ENCODE measurements at places on chromosomes 13 and 19.

GRCh38 chr13:114130837-114131582 is 1.4 kb downstream of the RASA3 start:
- DNase-seq = peak; percentile 97

- no peak for DNase-seq
Observed at GRCh38 chr19:17580470-17581144, 25.2 kb downstream of the COLGALT1 start.

DNA sequence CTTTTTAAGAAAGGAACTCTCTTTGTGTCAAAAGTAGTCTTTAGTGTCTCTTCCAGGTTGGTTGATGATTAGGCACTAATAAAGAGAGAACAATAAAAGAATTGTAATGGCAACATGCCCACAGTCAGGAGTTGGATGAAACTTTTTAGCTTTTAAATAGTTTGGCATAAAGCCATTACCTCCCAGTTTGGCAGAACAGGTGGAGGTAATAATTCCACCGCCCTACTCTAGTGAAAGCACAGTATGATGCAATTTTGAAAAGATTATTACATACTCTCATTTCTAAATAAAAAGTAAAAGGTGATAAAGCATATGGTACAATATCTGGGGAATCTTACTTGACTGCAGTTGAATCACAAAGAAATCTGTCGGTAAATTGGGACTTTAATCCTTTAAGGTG is 497.6 kb downstream of the SUCLA2 start:
- no peak for DNase-seq

DNA sequence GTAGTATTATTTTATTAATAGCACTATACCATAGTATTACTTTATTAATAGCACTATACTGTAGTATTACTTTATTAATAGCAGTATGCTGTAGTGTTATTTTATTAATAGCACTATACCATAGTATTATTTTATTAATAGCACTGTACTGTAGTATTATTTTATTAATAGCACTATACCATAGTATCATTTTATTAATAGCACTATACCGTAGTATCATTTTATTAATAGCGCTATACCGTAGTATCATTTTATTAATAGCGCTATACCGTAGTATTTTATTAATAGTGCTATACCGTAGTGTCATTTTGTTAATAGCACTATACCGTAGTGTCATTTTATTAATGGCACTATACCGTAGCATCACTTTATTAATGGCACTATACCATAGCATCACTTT is 191.8 kb downstream of the GPC6 start:
- no peak for DNase-seq

- no peak for DNase-seq
Observed at GRCh38 chr13:85586856-85587255, 212.4 kb downstream of the SLITRK6 start.

DNA sequence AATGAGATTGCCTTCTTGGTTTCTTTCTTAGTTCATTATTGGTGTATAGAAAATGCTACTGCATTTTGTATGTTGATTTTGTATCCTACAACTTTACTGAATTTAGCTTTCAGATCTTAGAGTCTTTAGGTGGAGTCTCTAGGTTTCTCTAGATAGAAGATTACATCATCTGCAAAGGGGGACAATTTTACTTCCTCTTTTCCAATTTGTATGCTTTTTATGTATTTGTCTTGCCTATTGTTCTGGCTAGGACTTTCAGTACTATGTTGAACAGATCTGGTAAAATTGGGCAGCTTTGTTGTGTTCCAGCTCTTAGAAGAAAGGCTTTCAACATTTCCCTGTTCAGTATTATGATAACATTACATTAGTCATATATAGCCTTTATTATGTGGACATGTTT is 101.0 kb upstream of the SPRY2 start:
- no peak for DNase-seq

Data from mesenchymal stem cell (in vitro differentiated cells and primary cell).